ENCODE measurements at places on chromosomes 1 and 21.

GRCh38 chr1:21034725-21035628 is 141.7 kb downstream of the EIF4G3 start:
- no peak for DNase-seq

DNA sequence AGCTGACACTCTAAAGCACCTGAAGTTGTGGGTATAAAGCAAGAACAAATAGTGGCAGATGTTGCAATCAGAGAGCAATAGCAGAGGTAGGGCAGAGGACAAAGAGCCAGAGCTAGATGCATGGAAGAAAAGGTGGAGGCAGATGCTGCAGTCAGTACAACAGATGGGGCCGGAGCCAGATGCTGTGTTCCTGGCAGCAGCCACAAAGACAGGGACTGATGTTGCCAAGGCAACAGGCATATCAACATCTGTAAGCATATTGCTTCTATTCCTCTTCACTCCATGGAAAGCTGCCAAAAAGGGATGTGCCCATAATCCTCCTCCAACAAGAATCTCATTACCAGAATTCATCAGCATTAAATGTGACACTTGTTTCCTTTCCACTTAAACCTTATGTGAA is 108.0 kb downstream of the TNNI3K start:
- DNase-seq, result no peak

- DNase-seq, result no peak
These were observed 10.8 kb downstream of the ABCA4 start for GRCh38 chr1:94110021-94110761.

DNA sequence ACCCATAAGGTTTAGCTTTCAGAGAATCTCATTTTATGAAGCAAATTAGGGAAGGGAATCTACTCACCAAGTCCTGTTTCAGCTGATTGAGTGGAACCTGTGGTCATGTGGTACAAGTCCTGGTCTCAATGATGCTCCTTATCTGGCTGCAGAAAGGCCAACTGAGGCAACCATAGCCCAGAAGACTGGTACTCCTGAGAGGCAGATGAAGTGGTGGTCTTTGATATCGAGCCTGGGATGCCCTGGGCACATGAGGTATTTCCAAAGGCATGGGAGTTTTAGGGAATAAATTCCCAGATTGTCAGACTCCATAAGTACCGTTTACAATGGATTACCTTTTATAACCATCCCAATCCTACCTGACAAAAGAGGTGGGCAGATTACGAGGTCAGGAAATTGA is 3.3 kb downstream of the MX1 start:
- no peak for DNase-seq

GRCh38 chr1:116529681-116530080 is 41.1 kb downstream of the CD58 start:
- DNase-seq, result no peak

DNA sequence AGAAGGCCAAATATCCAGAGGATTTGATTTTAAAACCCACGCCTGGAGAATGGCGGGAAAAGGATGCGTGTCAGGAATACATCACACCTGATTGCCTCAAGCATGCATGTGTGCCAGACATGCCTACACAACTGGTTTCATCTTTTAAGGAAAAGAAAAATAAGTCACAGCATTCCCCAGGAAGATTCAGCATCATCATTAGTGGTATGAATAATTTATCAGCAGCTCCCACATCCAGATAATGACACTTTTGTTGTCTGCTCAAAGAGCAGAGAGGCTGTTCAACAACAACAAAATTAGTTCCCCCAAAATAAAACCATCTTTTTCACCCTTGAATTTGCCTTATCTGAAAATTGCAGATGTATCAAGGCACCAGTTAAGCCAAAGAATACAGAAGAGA is 328.6 kb upstream of the C1orf87 start:
- no peak for DNase-seq

GRCh38 chr1:228664399-228664914 is 70.8 kb upstream of the RHOU start:
- peak; percentile 75 for DNase-seq

DNA sequence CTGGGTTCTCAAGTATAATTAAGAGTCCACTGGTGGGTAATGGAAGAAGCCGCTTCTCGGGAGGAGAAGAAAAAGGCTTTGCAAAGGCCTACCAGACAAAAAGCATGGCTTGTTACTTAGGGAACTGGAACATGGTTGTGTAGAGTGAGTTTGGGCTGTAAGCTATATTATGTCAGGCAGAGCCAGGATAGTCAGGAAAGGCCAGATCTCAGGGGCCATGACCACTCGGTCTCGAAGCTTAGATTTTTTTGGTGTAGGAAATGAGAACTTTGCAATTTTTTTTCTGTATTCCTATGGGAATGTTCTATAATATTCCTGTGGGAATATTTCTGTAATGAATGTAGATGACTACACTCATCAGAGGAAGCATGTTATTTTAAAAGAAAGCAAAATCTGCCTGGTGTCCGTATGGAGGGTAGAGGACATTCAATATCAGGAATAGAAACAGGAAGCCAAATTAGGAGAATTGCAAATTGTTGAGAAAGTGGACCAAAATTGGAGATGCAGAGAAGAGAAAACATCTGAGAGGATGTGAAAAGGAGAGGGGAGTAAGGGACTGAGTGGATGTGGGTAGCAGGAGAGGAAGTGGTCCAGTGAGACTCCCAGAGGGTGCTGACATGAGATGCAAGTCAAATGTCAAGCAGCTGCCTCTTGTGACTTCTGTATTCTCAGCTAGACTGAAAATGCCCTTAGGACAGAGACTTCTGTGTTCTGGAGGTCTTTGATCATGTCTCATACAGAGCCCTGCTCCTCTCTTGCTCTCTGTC is 45.2 kb upstream of the HAO2 start:
- no peak for DNase-seq

DNA sequence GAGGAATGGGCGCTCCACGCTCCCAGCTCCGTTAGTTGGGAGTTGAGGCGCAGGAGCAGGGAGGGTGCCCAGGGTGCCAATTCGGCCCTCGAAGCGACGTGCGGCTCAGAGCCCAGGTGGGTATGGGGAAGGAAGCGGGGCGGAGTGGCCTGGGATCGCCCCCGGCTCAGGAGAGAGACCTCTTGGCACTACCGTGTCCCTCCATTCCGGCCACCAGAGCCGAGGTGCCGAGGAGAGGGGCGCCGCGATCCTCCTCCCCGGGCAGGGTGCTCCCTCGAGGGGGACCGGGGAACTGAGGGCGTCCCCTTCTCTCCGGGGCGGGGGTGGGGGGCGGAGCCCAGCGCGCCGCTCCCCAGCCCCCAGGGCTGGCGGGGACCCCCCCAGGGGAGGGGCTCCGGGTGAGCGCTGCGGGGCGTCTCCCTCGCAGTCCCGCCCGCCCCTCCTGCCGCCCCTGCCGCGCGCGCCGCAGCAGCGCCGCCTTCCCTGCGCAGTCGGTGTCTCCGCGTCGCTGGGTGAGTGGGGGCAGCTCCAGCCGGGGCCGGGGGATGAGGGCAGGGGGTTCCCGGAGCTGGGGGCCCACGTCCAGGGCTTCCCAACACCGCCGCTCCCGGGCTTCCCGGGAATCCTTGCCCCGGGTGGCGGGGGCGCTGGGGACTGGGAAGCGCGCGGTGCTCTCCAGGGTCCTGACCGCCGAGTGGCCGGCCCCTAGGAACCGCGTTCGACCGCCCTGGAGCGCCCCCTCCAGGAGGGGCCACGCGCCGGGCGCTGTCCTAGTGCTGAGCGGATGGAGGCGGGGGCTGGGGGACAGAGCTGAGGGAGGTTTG is at the start of gene HPCA:
TSS of gene HPCA (plus strand) at position 488 of the 824 bp plus-strand sequence. CDS start 2,408 bp downstream, outside the sequence.
- DNase-seq, result peak; percentile 35

DNA sequence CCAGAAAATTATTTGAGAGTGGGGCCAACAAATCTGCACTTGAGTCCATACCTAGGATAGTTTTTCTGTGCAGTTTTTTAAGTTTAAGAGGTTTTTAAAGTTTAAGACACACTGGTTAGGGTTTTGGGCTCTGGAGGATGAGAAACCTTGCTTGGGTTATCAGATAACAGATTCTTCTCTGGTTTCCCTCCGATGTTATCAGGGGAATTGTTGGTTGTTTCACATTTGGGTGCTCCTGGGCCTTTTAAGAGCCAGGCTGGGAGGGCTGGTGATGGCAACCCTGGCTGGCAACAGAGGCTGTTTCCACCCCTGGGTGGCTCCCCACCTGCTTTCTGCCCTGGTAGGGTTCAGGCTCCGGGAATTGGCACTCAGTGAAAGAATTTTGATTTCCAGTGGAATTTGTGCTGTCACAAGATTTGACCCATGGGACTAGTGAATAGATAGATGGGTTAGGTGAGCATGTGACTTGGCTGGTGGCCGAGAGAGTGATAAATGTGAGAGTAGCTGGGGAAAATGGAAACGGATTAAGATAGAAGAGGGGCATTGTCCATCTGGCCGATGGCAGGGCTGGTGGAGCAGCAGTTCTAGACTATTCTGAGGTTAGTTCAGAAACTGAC is 14.8 kb downstream of the VANGL1 start:
- no peak for DNase-seq

DNA sequence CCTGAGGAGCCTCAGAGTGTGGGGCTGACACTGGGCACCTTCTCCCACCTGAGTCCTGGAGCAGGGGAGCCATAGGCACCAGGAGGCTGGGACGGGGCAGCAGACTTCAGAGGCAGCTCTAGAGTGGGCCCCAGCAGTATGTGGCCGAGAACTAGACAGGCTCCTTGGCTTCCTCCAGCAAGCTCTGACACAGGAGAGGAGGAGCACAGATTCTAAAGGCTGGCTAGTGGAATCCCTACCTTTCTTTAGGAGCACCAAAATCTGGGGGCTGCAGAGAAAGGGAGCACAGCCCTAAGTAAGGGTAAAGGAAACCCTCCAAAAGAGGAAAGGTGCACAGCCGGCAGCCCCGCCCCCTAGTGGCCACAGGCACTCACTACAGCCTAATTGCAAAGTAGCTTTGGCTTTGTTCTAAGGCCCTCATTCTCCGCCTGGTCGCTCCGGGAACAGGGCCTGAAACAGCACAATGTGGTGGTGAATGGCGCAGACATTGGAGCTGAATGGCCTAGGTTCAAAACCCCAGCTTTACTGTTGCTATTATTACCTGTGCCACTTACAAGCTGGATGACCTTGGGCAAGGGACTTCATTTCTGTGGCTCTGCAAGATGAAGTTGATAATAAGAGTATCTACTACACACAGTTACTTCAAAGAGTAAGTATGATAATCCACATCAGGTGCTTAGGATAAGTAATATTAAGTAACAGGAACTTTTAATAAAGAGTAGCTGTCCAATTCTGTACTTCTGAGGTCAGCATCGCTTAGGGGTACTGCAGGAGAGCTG is 8.8 kb upstream of the GUCA2A start:
- DNase-seq, result peak; percentile 67

- no peak for DNase-seq
These were observed 11.4 kb upstream of the RHOU start for GRCh38 chr1:228723921-228724320.

DNA sequence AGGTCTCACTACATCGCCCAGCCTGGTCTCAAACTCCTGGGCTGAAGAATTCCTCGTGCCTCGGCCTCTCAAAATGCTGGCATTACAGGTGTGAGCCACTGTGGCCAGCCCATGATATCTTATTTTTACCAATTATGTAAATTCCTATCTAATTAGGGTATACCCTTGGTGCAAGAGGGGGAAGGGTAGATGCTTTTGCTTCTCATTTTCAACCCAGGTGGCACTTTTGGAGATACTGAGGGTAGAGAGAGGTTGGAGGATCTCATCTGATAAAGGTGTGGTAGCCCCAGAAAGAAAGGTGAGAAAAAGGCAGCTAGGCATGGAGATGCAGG is 17.4 kb downstream of the ENSA start:
- DNase-seq, result no peak

DNA sequence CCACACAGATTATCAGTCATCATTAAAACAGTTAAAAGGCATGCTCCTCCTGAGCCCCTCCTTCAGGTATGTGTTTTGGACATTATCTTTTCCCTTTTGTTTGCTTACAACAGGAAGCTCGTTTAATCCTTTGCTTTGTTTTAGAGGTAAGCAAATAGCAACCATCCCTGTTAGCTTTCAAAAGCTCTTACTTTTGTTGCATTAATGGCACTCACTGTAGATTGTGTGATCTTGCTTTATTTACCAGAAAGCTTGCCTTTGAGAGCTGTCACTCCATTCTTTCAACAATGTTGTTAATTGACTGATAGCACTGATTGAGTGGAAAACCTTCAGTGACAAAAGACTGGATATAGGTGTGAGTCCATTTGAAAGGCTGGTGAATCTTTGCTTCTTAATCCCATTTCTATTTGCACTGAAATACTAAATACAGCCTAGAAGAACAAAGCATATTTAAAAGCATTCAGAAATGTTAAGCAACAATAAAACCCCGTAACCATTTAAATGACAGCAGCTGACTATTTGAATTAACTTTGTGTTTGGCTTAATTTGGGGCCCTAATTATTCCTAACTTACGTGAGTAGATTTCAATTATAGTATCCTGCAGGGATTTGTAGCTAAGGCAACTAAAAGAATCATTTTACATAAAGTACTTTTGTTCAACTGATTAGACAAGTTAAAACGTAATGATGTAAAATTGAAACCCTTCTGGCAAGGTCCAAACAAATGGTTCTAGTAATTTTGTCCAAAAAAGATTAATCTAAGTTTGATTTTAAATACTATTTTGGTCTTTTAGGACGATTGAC is 48.3 kb downstream of the ADGRL2 start:
- DNase-seq, result no peak

DNA sequence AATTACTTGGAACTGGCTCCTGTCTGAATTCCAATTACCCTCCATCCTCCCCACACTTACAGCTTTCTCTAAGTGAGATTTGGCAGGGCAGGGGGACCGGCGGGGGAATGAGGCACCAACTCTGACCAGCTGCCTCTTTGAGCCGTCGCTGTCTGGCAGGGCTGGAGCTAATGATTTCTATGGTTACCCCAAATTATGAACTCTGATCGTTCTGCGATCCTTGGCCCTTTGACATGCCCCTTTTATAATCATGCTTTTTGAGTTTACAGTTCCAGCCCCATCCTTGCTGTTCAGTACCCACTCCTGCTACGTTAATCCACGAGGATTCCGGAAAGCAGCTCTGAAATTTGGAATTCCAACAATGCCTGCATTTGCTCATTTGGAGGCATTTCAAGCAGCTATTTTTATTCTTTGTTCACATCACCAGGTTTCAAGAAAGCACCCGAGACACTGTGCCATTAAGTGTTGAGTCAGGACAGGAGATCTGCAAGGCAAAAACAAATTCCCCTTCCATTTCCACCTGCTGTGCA is 54.6 kb upstream of the LBR start:
- DNase-seq, result no peak

DNA sequence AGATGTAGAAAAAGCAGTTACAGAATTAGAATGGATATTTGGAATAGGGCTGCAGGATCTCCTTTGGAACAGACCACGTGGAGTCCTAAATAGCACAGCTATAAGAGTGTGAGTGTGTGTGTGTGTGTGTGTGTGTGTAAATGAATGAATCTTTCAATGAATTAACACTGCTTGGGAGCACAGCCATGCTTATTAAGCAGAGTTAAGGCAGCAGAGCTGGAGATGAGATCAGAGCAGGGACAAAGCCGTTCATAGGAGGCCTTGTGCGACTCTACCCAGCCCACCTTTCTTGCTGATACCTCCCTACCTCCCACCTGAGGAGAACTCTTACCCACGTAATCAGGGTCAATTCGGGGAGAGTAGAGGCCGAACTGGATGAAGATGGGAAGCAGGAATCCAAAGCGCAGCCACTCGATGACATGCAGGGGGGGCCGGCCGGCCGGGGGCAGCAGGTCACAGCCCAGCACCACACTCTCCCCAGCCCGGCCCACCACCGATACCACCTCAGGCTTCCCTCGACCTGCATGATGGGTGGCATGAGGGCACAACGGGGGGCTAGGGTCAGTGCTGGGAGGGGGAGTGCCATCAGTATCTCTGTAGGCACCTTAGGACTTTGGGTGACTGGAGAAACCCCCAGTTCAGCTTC is 2.7 kb downstream of the IGSF9 start:
- DNase-seq, result no peak
